Keratinocyte (primary cell): ENCODE measurements at places on chromosomes 5 and 9.

GRCh38 chr5:112413611-112414010, 5.5 kb downstream of the EPB41L4A start:
- DNase-seq: no peak

DNA sequence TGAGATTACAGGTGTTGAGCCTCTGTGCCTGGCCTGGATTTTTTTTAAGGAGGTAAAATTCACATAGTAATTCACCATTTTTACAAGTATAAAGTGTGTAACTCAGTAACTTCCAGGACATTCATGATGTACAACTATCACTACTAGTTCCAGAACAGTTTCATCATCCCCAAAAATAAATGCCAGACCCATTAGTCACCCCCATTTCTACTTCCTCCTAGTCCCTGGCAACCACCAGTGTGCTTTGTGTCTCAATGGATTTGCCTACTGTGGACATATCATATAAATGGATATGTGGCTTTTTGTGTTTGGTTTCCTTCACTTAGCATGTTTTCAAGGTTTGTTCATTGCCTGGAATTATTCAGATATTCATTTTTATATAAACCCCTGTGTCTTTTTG, 72.5 kb upstream of the PANK3 start:
- peak; percentile 73 for DNase-seq

DNA sequence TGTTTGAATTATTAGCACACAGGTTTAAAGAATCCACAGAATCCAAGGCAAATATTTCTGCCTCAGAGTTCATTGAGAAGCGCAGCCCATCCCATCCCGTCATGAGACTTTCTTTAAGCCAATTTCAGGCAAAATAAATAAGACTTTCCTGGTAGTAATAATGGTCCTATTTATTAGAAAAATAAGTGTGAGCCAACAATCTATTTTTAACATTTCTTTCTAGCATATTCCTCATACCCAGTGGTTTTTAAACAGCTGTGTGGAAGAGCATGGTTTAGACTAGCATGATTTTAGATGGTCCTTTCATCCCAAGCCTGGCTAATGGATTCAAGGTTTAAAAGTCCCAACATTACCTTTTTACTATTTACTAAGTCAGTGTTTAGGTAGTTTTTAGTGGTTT, 125.8 kb downstream of the SCAMP1 start:
- no peak for DNase-seq

- DNase-seq: no peak
Measured at GRCh38 chr9:126724226-126724625, 80.6 kb upstream of the ZBTB43 start.

DNA sequence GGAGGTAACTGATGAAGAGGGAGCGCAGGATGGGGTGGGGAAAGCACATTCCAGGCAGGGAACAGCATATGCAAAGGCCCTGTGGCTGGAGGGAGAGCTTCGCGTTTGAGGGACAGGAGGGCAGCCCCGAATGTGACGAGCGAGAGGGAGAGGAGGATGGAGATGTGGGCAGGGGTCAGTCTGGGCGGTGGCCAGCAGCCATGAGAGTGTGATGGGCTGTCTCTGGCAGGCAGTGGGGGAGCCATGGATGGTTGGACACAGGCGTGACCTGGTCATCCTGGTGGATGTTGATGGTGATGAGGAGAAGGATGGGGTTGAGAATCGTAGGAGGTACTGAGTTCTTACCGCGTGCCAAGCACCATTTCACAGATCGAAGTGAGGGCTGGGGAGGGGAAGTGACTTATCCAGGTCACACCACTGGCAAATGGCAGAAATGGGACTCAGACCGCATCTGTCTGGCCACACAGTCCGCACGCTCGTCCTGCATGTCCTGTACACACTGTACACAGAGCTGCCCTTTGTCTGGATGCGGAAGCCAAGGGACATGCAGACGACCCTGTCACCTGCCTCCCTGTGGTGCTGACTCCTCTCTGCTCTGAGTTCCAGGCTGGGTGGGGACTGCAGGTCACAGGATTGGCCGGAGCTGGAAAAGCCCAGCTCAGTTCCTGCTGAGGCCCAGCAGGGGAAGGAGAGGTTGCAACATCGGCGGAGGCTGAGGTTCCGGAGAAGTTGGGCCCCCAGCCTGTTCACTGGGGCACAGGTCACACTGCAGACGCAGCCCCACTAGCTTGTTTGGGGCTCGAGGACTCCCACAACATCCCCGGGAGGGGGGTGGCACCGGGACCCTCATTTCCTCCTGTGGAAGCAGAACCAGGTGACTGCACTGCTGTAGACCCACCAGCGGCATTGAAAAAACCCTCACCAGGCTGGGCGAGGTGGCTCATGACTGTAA, 165.6 kb upstream of the IER5L start:
- DNase-seq: no peak

DNA sequence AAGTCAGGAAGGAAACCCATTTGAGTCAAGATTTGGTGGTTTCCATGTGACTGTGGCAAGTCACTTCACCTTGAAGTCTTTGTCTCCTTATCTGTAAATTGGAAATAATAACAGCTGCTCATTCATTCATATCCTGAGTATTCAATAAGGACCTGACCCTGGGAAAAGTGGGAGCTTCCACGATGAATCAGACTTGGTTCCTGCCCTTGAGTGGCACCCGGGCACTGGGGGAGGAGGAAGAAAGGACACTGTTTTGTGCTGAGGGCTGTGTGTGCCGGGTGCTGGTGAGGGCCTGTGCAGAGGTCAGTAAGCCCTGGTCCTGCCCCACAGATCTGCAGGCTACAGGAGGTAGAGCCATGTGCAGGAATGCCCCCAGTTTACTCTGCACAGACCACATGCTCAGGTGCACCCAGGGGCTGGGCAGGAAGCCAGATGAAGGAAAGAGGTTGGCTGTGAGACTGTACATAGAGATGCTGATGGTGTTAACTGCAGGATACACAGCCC, 6.8 kb downstream of the NDST1 start:
- DNase-seq: no peak

DNA sequence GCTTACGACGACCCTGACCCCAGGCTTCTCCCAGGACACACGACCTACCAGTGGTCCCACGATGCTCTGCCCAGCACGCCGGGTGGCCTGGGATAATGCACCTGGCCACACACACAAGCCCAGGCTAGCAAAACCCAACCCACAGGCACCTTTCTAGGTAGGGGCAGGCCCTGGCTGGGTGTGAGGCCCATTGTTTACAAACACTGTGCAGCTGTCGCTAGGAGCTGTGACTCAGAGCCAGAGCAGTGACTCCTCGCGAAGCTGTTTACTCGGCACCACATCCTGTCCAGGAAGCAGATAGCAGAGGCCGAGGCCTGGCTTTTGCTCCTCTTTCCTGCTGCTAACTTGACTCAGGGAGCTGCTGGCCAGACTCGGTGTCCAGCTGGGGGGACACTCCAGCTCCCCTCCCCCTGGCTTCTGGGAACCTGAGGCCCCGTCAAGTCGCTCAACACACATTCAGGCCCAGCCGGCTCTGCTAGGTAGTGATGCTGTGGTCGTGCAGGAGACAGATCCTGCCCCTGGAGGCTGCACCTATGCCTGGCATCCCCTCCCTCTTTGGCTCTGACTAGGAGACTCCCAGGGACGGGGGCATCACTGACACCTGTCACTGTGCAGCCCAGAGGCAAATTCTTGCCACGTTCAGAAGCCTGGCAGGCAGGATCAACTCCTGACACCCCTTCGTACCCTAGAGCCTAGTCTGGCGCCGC, 12.8 kb upstream of the RALGDS start:
- peak; percentile 94 for DNase-seq

- no peak for DNase-seq
Measured at GRCh38 chr9:132610661-132611060, 28.3 kb downstream of the BARHL1 start.

DNA sequence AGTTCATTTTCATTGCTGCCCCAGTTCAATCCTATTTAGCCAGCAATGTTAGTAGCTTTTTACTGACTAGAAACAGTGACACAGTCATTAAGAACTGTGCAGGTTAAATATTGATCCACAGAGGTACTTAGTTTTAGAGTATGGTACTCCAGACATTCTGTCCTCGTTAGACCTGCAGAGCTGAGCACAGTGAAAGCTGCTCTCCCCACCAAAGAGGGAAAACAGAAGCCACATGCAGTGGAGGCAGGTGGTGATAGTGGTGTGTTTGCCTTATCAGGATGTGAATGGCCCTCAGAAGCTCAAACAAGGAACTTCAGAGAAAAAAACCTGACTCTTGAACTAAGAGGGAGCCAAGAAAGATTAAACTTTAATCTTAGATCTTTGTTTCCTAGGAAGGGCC, 75.5 kb downstream of the UNC13B start:
- DNase-seq: no peak

GRCh38 chr9:121874524-121874923, 218.6 kb downstream of the TTLL11 start:
- no peak for DNase-seq

- no peak for DNase-seq
Measured at GRCh38 chr5:52994266-52994665, 5.1 kb downstream of the ITGA2 start.

DNA sequence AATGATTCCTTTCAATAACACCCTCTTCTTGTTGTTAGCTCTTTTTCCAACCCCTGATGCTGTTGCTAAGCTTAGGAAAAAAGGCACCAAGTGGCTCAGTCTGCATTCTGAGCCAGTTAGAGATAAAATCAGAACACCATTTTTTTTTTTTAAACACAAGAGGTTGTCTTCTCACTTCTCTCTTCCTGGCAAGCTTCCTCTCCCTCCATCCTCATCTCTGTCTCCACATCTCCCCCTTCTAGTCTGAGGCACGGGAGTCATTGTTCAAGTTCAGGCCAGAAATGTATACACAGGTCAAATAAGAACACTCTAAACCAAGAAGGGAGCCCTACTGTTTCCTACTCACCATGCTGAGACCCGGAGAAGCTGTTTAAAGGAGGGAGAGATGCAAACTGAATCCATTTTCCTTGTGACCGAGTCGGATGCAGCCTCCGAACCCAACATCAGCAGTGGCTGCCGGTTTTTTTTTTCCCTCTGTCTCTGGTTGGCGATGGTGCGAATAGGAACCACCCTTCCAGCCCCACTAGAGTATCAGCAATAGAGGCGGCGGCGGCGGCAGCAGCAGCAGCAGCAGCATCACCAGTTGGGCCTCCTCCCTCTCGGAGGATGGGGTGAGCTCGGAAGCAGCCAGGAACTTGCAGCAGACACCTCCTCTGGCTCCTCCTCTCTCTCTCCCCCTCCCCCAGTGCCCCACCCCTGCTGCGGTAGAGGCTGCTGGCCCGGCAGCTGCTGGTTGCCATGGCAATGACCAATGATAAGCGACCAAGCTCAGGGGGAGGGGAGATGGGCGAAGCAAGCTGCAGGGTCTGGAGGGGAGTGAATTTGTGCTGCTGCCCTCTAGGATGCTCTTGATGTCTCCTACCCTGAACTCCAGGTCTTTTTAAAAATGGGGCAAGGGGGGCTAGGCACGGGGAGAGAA, at the start of gene JAKMIP2:
Gene JAKMIP2, minus strand, starts transcription at position 619 of the 919 bp plus-strand sequence. CDS start 110,922 bp downstream, outside the sequence.
- no peak for DNase-seq

DNA sequence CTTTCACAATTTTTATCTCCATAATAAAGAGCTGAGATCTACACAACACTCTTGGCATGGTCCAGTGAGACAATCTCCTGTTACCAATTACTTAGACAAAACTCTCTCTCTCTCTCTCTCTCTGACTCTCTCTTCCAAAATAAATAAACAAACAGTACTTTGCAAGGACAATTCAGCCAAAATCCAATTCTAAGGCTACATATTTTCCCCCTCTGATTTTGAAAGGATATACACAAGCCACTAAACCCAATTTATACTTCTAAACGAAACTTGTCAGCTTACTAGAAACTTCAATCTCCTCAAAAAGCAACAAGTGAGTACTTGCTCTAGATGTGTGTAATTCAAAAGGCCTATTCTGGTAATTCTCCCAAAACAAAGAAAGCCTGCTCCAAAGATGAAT, 26.3 kb upstream of the TNPO1 start:
- no peak for DNase-seq
